NCI-H69 (cell line): ENCODE measurements at places on chromosomes 5 and 9.

DNA sequence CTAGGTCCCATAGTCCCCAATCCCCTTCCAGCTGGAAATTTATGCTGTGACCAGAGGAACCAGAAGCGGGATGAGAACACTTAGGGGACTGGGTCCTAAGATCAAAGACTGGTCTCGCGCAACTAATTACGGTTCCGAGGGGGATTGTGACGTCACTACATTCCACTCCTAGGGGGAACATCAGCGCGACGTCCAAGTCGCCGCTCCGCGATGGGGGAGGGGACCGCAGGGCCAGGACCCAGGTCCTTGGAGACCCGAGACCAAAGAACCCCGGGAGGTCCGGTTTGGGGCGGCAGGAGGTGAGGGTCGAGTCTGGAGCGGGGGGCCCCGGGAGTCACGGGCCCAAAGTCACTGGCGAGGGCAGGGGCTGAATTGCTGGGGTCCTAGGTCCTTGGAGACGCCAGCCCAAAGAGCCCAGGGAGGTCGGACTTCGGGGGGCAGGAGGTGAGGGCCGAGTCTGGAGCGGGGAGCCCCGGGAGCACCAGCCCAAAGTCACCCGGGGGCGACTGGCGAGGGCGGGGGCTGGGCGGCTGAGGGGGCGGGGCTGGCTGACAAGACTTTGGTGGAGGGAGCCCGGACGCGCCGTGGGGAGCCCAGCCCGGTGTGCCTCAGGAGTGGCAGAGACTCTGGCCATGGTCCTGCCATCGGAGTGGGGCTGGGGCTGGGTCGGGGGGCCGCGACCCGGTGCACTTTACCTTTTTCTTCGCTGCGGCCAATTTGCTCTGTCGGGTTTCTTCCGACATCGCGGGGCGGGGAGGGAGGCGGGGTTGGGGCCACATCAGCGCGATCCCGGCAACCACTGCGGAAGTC lies at the start of gene GOLGA2:
TSS of gene GOLGA2 (minus strand) at position 810 of the 810 bp plus-strand sequence. CDS start at position 779, 31 bp downstream.
- peak; percentile 52 for DNase-seq

DNA sequence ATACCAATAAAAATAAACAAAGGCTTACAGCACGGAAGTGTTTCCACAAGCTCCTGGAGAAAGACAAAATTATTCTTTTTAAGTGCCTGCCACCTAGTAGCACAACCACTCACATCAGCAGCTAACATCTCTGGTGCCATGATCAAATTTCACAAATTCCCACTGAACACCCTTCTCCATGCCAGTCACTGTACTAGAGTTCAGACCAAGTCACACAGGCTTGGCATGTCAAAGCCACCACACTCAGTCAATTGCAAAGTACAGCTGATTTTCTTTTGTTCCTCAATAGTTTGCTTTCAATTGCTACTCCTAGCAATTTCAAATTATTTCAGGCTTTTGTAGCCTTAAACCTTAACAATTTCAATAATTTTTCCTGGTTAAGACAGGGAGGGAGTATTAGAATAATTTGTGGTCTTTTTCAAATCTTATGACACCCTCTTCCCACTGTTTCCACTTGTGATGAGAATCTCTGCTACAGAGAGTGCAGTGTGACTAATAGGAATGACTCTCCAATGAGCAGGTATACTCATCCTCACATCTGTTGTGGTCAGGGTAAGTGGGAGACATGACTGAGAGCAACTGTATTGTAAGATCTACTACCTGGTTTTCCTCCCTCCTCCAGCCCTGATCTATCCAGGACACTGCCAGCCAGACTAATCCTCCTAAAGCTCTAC lies 46.2 kb downstream of the RNF145 start:
- no peak for DNase-seq

- no peak for DNase-seq
These were observed 79.3 kb downstream of the RXRA start for GRCh38 chr9:134405527-134405926.

GRCh38 chr5:110414360-110414759 lies 312.1 kb downstream of the TMEM232 start:
- DNase-seq, result no peak

DNA sequence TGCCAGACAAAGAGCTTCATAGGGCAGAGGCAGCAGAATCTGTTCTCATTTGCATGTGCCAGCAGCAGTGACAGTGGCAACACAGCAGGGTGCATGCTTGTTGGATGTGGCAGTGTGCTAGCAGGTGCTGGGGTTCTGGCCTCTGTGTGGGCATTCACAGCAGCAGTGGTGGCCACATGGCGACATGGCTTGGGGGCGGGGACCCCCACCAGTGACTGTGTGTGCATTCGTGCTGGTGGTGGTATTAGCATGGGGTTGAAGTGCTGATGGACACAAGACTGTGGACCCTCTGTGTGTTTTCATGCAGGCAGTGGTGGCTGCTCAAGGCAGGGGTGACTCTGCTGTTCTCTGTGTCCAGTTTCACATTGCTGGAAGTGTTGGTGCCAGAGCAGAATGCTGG lies 183.2 kb upstream of the PDE4D start:
- DNase-seq, result peak; percentile 11

- DNase-seq, result no peak
These were observed 142.3 kb downstream of the GRIA1 start for GRCh38 chr5:153632748-153633290.

GRCh38 chr5:137957948-137958347 lies 68.7 kb downstream of the PKD2L2 start:
- no peak for DNase-seq

DNA sequence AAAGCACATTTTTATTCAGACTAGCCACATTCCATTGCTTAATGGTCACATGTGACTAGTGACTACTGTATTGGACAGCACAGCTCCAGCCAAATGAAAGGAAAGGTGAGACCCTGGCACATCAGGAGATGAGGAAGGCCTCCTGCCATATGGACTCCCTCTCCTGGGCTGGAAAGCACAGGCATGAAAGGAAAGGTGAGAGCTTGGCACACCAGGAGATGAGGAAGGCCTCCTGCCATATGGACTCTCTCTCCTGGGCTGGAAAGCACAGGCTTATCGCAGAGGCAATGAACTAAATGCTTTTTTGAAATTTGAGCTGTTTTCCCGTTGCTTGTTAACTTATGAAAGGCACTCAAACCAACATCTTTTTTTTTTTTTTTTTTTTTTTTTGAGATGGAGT lies 144.8 kb upstream of the SLC12A2 start:
- DNase-seq, result peak; percentile 91

DNA sequence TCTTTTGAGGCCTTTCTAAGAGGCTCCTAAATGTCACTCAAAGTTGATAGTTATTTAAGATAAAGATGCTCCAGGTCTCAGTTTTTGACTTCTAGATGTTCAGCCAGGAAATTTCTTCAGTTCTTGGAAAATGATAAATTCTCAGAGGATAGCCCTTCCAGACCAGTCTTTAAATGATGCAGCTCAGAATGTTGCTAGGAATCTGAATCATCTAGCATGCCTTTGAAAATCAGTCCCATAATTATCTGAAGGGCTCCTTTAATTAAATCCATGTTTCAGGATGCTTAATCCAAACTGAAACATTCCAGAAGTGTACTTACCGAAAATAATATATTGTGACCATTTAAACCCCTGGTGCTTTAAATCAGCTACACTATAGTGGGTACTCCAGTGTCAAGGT lies 107.5 kb upstream of the FBN2 start:
- no peak for DNase-seq

DNA sequence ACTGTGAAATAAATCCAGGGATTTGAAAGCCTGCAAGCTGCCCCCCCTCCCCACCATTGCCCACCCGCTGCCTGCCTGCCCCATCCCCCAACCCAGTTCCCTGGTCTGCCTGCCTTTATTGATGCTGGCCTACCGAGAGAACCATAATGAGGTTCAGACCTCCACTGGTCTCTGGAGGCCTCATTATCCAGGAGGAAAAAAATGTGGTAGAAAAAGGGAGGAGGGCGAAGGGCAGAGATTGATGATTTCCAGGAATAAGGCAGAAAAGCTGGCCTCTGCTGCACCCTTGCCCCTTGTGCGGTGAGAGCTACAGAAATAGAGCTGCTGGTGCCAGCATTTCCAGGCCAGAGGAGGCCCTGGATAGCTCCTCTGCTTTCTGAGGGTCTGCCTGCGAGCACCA lies 216.1 kb downstream of the PAPPA start:
- peak; percentile 65 for DNase-seq

GRCh38 chr9:115013998-115014397 lies 83.6 kb upstream of the TNFSF8 start:
- DNase-seq, result peak; percentile 88

DNA sequence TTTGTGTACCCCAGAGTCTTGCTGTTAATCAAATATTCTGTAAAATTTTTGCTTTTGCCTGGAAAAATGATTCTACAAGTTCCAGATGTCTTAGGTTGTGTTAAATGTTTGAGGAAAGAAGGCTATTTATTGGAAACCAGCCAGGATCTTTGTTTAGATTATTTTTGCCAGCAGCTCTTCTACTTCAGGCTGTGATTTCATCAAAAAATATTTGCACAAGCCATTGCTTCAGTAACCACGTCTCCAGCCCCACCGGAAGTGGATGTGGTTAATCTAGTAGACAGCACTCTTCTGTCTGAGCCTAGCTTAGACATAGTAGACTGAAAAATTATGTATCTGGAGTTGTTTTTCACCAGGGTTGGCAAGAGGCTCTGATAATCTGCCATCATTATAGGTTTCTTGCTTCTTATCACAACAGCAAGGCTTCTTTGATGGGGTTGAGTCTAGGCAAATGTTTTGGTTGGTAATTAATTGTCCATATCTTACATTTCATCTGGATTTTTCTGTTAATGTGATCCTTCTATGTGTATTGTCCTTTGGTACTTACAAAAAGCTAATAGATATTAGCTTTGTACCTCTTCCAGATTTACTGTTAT lies 17.1 kb downstream of the KCTD16 start:
- peak; percentile 83 for DNase-seq

DNA sequence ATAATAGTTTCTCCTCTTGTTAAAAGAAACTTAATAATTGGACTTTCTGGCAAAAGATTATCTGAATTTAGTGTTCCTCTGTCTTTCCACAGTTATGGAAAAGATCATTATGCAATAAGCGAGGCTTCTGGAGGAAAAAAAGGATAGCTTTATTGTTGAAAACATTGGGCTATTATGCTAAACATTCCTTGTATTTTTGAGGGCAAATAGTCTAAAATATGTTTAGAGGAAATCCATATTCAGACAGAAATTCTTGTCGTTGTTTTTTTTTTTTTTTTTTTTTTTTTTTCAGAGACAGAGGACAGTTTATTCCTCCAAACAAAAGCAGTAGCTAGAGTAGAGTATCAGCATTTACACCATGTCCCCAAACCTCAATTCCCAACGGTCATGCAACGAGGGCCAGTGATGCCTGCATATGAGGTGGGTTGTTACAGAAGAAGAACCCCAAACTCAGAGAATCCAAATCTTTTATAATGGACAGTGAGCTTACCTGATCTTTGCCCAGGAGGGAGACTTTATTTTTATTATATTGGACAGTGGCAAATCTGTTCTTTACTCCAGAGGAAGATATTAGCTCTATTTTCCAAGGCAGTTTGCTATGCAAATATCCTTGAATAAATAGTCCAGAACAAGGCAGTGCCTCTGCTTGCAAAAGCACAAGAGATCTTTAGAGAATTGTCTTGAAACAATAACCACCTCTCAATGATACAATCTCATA lies 48.4 kb upstream of the CDK5RAP2 start:
- DNase-seq, result no peak

DNA sequence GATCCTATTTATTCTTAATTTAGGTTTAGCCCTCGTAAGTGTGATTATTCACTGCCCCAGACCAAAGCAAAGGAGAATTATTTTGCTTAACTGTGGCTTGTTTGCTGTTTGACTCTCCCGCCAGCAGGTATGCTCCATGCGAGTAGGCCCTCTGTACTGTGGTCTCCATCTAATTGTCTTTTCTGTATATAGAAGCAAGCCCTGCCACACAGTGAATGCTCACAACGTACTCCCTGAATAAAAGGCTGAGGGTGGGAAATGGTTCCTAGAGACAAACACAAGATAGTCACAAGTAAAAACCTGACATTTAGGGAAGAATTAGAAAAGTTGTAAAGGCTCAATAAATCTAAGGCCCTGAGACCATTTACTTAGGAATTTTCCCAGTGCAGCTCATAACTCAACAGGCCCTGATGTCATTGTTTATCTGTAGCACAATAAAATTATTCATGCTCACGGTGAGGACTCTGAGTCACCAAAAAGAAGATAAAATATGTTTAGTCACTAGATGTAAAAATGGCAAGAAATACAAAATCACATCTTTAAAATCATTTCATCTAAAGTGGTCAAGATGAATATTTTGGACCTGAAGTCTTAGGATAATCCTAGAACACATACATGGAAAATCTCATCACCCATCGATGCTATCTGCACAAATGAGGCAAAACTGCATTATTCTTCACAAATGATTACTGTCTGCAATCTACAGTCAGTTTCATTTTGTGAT lies 473.2 kb downstream of the ENC1 start:
- no peak for DNase-seq
